ENCODE measurements at places on chromosomes 16 and 17.

GRCh38 chr16:59148056-59148768 lies 414.1 kb upstream of the GOT2 start:
- DNase-seq, result no peak

- DNase-seq, result no peak
Observed at GRCh38 chr16:3454093-3454492, 10.6 kb downstream of the NAA60 start.

DNA sequence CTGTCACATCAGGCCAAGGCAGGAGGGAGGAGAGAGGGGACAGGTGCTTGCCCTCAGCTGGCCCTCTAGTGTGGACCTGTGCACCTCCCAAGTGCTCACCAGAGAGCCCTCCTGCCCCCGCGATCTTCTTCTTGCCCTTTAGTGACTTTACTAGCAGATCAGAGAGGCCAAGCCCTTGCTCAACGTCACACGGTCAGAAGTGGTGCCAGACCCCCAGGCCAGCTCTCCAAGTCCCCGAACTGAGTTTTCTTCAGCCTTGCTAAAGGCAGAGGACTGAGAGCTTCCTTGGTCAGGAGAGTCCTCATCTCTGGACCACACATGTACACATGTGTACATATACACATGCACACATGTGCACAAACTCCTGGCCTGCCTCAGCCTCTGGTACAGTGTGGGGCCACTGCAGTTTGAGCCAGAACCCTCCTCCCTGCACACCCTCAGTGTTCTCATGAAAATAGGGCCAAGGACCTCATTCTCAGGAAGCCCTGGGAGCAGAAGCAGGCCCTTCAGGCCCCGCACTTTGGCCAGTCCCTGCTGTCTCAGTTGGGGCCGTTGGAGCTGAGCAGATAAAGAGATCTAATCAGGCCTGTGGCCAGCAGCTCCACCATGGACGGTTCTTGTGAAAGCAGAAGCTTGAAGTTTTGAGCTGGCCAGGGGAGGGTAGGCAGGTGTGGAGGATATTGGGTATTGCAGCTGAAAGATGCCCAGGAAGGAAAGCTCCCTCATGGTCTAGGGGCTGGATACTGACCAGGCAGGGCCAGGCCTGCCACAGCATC lies 7.4 kb upstream of the EPX start:
- no peak for DNase-seq

GRCh38 chr17:49521471-49522356 lies 26.6 kb downstream of the NGFR start:
- no peak for DNase-seq

DNA sequence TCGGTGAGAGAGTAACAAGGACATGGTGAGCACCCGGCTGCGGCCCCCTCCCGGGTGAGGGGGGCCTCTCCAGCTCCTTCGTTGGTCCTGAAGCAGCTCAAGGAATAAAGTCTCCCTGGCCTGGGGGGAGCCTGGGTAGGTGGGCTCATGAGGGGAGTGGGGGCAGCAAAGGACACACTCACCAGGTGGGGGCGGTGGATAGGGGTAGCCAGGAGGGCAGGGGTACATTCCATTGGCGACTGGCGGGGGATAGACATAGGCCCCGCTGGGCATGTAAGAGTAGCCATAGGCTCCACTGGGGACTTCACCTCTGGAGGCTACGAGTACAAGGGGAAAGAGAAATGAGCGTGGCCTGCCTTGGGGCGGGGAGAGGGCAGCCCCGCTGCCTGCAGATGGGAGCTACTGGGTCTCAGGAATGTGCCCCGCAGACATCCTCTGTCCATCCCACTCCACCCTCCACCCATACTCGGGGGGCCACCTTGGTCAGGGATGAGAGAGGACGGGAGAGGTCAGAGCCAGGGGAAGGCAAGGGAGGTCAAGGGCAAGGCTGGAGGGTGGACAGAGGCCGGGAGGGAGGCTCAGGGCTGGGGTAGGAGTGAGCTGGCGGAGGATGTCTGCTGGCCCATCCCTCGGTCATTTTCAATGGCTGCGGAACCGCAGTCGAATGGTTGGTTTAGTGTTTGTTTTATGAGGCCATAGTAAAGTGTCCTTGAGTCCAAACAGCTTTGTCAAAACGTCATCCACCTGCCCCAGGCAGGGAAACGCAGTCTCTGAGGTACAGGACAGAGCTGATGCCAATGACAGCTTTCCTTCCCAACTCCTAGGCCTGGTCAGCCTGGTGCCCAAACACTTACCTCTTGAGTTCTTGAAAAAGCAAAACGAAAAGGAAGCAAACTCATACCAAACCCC lies 3.7 kb upstream of the UNC13D start:
- no peak for DNase-seq

GRCh38 chr16:73025151-73025855 lies 22.6 kb downstream of the ZFHX3 start:
- DNase-seq, result no peak

DNA sequence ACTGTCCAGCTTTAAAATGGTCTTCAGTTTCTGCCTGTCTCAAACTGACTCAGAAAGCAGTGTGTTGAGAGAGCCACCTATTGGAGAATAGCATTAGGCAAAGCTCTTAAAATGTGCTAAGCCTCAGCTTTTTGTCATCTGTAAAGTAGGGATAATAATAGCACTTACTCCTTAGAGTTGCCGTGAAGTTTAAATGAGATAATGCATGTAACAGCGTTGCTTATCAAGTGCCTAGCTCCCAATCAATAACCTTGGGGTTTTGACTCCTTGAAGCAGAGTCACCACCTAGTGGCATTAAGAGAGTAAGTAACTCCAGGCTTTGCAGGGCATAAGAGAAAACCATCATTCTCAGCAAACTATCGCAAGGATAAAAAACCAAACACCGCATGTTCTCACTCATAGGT lies 163.3 kb downstream of the HS3ST2 start:
- DNase-seq, result no peak

GRCh38 chr16:58464916-58465731 lies 34.8 kb upstream of the NDRG4 start:
- no peak for DNase-seq

All from dorsolateral prefrontal cortex (tissue), 122 donors.